Activated CD4-positive, alpha-beta T cell treated with anti-CD3 and anti-CD28 coated beads for 36 hours (primary cell): ENCODE measurements at places on chromosomes 6 and 20. TPM values are rescaled to one million over a fixed set of nuclear protein-coding genes. Genes with fewer than 3 reads are reported as not detected.

GRCh38 chr6:44920952-44921491 is 407.1 kb upstream of the RUNX2 start:
- DNase-seq, result no peak

GRCh38 chr6:958488-958887 is 265.5 kb upstream of the EXOC2 start:
- DNase-seq, result no peak

DNA sequence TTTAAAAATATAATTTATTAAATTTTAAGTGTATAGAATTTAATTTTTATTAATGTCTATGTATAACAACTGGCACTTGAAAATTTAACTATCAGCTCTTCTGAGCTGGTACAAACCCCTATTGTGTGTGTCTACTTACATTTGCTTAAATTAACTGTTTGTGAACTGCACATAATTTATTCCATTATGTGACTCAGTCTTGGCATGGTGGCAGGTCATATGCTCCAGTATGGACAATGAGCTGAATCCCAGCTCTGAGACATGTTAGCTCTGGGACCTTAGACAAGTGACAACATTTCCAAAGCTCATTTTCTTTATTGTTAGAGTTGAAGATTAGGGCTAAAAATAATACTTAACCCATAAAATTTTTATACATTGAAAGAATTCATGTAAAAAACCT is 526.1 kb upstream of the MARCKS start:
- DNase-seq, result no peak

- DNase-seq, result peak; percentile 51
Observed at GRCh38 chr6:37501632-37502491, 2.2 kb upstream of the CCDC167 start.

GRCh38 chr20:49398401-49399144 is 83.9 kb downstream of the KCNB1 start:
- no peak for DNase-seq

GRCh38 chr6:17096096-17096495 is 5.8 kb upstream of the STMND1 start:
- no peak for DNase-seq

DNA sequence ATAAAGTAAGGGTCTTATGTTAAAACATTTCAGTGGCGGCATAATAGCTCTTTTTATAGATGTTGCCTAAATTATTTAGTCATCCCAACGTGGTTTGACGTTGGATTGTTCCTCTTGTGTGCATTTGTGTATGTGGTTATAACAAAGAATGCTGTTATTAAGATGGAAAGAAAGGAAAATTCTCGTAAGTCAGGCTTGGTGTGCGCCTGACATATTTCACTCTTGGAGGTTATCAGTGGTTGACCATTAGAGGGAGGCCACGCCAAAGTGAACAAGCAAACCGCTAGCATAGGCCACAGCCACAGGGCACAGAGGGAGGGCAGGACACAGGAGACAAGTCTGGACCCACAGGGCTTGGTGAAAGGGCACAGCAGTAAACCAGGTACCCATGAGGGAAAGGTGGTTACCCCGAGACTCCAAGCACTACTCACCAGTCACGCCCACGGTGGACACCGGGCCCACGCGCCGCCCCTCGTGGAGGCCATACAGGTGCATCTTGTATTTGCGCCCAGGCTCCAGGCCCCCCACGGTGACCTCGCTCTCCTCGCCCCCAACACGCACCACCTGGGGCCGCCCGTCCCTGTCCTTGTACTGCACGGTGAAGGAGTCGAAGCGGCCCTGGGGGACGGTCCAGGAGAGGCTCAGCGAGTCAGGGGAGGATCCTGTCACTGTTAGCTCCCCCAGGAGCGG is 22.9 kb downstream of the CYP21A2 start:
- DNase-seq, result no peak

DNA sequence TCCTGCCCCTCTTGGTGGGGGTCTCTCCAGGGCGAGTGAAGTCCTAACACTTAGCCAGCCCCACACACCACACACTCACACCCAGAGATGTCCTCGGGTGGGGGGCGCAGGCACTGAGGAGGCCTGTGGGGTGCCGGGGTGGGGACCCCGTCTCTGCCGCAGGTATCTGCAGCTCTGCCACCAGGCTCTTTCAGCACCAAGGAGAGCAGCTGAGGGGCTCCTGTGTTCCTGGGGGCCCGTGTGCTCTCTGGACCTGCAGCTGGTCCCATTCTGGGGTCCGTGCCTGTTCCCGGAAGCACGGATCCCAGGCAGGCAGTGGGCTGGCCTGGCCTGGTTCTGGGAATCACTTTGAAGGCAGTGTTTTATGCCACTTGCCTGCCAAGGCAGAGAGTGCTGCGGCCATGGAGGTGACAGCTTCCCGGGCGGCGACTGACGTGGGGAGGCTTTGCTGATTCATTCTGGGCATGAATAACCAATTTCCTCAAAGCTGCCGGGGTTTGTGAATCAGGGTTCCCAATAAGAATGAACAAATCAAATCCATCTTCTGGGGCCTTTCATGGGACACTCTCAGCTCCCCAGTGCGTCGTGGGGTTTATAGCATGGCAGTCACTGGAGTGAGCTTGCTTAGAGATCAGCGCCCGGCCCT is 54.4 kb upstream of the SLCO4A1 start:
- DNase-seq, result peak; percentile 69

DNA sequence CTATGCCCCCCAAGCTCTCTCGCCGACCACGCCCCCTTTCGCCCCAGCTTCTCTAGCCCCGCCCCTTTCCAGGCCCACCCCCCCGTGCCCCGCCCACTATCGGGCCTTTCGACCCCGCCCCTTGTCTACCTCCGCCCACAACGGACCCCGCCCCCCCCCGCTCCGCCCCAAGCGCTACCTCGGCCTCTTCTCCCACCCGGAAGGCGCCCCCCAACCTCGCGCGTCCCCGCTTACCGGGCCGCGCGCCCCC is 200 bp downstream of the ZBTB22 start:
- DNase-seq, result no peak

DNA sequence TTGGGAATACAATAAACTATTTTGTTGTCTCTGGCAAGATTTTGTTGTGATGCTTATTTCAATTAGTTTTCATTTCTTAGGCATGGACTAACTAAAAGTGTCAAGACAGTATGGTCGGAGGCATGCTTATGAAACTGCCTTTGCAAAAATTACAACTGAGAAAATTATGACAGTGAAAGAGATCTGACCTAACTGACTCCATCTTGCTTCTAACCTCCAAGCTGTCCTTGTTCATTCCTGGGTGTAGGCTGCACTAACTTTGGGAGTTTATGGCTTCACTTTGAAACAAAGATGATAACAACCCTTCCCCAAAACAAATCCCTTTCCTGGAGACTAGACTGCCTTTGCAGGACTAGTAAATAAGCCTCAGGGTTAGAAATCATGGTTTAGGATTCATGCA is 4.1 kb upstream of the SHLD1 start:
- DNase-seq, result no peak

- no peak for DNase-seq
Observed at GRCh38 chr6:159821122-159821521, 21.0 kb downstream of the PNLDC1 start.

- DNase-seq, result no peak
Observed at GRCh38 chr6:169106176-169106575, 147.5 kb downstream of the THBS2 start.

DNA sequence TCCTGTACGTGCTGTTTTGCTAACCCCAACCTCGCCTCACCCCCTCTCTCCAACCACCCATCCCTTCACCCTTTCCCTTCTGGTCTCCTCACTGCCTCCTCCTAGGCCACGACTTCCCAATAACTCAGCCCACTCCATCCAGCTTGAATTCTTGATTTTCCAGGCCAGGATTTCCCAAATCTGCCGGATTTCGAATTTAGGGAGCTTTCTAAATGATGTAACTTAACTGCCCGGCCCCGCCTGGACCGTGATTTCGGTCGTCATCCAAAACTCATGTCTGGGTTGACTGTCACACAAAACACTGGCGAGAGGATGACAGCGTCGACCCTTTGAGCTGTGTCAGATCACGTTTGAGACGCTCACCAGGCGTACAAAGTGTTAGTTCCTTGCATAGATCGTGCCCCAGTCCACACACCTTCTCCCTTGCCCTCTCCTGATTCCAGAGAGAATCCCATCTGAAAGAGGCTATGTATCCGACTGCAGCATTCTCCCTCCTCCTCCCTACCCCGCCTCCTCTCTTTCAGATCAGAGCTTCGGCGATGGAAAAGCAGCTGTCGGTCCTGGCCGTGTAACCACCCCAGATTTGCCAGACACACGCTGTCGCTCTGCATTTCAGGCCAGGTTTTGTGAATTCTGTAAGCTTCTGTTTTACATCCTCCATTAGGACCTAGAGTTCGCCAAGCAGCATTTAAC is 168.2 kb downstream of the GPX5 start:
- DNase-seq, result no peak

DNA sequence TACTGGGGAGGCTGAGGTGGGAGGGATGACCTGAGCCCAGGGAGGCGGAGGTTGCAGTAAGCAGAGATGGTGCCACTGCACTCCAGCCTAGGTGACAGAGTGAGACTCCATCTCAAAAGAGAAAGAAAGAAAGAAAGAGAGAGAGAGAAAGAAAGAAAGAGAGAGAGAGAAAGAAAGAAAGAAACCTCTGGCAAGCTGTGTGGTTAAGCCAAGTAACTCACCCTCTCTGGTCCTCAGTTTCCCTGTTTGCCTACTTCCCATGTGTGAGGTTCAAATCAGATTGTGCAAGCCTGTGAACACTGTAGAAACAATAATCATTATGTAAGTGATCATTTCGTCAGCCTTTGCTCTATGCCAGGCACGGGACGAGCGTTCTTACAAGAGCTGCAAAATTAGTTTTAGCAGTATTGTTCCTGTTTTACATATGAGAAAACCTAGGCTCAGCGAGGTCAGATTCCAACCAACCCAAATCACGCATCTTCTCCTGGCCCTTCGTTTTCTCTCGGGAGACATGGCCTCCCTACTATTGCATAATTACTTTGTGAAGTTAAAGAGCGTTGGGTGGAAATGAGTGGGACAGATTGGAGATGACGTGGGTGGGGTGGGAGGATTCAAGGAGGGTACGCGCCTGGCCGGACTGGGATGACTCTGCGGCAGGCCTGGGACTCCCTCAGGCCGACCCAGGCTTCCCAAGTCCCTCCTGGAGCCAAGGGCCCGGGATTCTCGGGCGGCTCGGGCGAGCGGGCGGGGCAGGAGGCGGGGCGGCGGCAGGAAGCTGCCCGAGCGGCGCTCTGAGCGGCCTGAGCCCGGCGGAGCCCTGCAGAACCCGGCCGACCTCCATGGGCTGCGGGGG is at the start of gene SNX21:
TSS of gene SNX21 (plus strand) at position 770 of the 853 bp plus-strand sequence. CDS start 121 bp downstream, outside the sequence.
- DNase-seq, result peak; percentile 59

XRN2 gene
- 88.4 TPM for total RNA-seq

GUCA1A gene
- not detected for total RNA-seq

OXT gene
- 0.40 TPM for total RNA-seq

TFAP2A gene
- 0.23 TPM for total RNA-seq

FAM83C gene
- total RNA-seq, result not detected

PGC gene
- total RNA-seq, result not detected

RPP40 gene
- 11.2 TPM for total RNA-seq
